Cortex of kidney (tissue), 1 donor: ENCODE measurements at places on chromosomes 1 and 21.

GRCh38 chr1:151594143-151594625 lies 17.7 kb upstream of the SNX27 start:
- DNase-seq, result no peak

DNA sequence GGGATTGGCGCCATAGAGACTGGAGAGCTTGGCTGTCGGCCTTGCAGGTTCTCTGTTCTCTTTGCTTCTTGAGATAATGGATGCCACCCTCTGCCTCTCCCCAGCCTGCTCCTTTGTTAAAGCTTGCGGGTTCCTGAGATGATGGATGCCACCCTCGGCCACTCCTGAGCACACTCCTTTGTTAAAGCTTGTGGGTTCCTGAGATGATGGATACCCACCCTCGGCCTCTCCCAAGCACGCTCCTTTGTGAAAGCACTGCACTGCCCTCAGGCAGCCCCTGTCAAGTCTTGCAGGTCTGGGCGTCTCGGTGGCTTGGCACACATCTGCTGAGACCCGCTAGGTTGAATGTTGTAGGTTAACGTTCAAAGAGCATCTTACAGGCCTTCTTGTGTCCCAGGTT lies 76.5 kb downstream of the SCCPDH start:
- DNase-seq, result no peak

GRCh38 chr1:46603481-46603857 lies 599 bp downstream of the MKNK1 start:
- no peak for DNase-seq

- DNase-seq, result no peak
Measured at GRCh38 chr1:99227056-99227897, 37.0 kb upstream of the PLPPR4 start.

- DNase-seq, result no peak
Measured at GRCh38 chr1:238485912-238486209, 595.1 kb upstream of the ZP4 start.

DNA sequence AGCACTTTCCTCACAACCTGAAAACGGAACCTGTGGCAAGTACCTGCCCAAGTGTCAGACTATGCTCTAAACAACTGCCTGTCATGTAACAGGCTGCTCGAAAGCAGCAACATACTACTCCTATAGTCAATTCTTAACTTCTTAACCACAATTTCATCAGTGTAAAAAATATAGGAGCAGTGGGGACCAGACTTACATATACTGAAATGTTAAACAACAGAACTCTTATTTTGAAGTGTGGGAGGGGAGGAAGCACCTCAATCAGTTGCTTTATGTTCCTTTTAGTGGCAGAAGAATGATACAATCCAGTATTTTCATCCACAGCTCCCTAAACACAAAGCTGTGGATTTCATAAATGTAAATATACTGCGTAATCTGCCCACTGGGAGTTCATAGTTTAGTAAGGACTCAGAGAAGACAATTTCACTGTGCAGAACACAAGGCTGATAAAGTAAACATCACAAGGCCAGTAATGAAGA lies 44.2 kb downstream of the WLS start:
- no peak for DNase-seq

DNA sequence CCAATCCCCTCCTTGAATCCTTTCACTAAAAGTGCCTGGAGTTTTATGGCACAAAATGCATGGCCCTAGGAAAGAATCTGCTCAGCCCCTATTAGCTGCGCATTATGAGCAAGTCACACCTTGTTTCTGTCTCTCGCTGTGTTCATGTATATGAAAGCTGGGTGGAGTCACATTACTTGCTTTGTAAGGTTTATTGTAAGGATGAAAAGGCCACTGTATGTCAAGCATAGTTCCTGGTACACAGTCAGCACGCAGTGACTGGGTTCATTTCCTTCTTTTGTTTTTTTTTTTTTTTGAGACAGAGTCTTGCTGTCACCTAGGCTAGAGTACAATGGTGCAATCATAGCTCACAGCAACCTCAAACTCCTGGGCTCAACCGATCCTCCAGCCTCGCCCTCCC lies 6.7 kb upstream of the SLC9A1 start:
- no peak for DNase-seq

DNA sequence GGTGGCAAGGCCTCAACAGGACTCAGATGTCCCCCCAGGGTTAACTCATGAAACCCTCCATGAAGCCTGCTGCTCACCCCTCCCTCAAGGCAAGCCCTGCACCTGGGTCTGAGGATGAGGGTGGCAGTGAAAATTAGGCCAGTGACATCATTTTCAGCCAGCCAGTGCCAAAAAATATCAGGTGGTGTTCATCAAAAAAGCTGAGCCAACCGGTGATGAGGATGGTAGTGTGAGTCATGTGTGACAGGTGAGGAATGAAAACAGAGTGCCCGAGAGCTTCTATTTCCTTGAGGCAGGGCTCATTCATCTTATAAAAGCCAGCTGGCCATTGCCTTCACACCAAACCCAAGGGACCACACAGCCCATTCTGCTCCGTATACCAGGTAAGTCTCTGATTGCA lies at the start of gene SPRR1A:
Gene SPRR1A (plus strand): TSS at position 339 of the 400 bp plus-strand sequence. CDS start 1,150 bp downstream, outside the sequence.
- no peak for DNase-seq

DNA sequence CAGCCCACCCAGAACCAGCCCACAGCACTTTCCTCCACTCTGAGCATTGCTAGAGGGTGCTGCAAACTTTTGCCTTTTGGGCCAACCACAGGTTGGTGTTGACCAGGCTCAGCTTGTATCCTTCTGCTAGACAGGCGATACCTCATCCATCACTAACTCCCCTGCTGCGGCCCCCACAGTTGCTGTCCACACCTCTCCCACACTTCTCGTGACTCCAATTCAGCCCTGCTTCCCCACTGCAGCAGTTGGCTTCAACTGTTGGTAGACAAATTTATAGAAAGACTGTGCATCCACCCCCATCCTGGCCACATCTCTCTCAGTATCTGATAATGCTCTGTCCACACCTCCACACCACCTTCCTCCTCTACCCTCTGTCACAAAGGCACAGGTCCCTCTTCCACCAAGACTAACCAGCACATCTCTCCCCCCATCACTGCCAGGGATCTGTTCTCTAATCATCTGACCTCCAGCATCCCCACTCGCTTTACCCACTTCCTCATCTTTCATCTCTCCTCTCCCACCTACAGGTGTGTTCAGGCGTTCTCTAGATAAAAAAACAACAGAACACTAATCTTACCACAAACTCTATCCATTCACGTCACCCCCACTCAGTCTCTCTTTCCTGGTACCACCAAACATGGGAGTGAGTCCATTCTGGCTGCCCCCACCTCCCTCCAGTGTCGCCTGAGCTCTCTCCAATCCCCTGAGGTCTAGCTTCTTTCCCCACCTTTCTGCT lies 15.8 kb upstream of the SLC25A44 start:
- DNase-seq, result no peak

DNA sequence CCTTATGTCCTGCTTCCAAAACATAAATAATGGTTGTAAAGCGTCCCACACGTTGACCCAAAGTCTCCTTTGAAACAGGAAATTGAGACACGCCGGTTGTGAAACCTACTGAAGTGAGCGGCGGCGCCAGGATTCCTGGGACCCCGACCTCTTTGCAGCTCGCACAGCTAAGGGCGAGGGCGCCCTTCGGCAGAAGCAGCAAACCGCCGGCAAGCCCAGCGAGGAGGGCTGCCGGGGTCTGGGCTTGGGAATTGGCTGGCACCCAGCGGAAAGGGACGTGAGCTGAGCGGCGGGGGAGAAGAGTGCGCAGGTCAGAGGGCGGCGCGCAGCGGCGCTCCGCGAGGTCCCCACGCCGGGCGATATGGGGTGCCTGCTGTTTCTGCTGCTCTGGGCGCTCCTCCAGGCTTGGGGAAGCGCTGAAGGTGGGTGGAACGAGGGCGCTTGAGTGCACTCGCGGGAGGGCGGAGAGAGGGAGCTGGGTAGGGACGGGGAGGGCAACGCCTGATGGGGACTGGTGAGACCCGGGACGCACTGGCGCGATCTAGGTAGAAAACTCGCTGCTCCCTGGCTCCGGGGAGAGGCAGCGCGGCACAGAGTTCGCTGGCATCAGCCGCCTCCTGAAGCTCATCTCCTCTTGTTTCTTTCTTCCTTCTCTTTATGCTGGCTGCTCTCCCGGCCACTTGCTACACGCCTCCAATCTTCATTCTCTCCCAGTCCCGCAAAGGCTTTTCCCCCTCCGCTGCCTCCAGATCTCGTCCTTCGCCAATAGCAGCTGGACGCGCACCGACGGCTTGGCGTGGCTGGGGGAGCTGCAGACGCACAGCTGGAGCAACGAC lies at the start of gene CD1D:
Gene CD1D (plus strand): TSS at position 155 of the 836 bp plus-strand sequence. CDS start 207 bp downstream, at position 362.
- no peak for DNase-seq

DNA sequence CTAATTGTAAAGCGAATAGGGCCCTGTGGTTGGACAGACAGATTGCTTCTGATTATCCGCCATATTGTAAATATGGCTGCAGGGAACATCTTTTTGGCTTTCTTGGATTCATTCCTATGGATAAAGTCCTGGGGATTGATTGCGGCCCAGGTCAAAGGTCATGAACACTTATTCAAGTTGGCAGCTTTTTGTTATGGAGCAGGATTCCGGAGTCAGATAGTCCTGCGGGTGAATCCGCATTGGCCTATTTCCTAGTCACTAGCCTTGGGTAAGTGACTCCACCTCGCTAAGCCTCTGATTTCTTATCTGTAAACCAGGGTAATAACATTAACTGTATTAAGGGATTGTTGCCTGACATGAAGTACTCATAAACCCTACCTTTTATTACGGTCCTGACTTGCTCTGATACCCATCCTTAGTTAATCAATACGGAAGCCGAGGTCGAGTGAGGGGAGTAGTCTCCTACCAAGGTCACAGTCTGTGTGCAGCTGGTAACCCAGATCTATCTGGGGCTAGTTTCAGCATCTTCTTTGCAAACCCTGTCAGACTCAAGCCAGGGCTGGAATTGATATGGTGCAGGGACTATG lies 31.7 kb downstream of the EDN2 start:
- no peak for DNase-seq

GRCh38 chr1:240171907-240172306 lies 80.2 kb downstream of the FMN2 start:
- DNase-seq, result no peak

DNA sequence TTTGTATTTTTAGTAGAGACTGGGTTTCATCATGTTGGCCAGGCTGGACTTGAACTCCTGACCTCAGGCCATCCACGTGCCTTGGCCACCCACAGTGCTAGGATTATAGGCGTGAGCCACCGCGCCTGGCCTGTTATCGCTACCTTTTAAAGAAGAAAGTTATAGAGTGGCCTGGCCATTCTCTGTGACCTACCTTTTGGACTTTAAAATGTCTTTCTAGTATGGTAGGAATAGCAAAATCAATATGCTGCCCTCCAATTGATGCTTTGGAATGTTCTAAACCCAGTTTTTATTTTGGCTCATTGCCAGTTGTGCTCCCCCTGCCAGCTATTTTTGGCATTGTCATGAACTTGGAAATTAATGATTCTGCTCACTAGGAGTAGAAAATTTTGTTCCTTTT lies 19.9 kb downstream of the HIPK1 start:
- no peak for DNase-seq

- DNase-seq, result no peak
Measured at GRCh38 chr1:243848858-243849420, 1.1 kb downstream of the AKT3 start.

DNA sequence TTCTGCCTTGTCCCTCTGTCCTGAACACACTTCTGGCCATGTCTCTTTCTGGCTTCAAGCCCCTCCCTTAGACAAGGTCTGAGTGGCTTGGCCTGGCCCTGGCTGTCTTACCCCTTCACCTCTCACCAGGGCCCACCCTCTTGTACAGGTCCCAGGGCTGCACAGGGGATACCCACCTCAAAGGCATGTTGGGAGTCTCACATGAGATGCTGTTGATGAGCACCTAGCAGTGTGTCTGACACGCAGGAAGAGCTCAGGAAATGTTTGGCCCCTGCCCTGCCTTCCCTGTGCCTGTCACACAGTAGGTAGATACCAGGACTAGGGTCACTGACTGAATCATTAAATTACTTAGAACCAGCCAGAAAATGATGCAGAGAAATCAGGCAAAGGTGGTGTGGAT lies 16.6 kb downstream of the ZNF362 start:
- DNase-seq, result no peak

GRCh38 chr1:96764469-96764868 lies 42.9 kb downstream of the PTBP2 start:
- DNase-seq, result no peak

- no peak for DNase-seq
Measured at GRCh38 chr1:177082855-177083693, 81.4 kb downstream of the ASTN1 start.

DNA sequence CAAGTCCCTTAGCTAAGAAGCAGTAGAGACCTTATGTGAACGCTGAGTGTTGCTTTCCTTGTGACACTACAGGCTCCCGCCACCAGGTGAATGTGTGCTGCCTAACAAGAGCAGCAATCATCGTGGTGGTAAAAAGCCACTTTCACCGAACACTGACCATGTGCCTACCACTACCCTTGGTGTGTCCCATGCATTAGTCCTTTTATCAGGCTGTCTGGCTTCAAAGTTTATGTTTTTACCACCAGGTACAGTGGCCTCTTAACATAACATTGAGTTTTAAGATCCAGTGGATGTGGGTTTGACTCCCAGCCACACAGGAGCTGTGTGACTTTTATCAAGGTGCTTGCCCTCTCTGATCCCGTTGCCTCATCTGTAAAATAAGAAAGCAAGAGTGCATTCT lies 1.7 kb downstream of the C1QB start:
- no peak for DNase-seq

- DNase-seq, result no peak
Measured at GRCh38 chr1:234955107-234955731, 173.4 kb downstream of the TOMM20 start.

DNA sequence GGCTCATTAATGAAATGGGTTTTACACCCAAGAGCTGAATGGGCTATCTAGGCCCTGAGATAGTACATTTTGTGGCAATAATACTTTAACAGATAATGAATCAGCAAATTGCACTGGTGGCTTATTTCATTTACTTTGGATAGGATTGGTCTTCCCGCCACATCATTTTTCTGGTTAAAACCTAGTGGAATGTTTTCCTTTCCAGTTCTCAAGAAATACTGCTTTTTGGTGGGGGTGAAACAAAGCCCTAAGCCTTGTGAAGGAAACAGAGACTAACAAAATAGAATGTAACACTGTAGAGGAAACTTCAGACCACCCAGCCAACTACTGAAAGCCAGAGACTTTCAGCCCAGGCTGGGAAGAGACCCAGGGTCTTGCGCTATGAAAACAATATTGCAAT lies 172.2 kb downstream of the HHIPL2 start:
- no peak for DNase-seq
